ENCODE measurements at places on chromosomes 7 and 10.

DNA sequence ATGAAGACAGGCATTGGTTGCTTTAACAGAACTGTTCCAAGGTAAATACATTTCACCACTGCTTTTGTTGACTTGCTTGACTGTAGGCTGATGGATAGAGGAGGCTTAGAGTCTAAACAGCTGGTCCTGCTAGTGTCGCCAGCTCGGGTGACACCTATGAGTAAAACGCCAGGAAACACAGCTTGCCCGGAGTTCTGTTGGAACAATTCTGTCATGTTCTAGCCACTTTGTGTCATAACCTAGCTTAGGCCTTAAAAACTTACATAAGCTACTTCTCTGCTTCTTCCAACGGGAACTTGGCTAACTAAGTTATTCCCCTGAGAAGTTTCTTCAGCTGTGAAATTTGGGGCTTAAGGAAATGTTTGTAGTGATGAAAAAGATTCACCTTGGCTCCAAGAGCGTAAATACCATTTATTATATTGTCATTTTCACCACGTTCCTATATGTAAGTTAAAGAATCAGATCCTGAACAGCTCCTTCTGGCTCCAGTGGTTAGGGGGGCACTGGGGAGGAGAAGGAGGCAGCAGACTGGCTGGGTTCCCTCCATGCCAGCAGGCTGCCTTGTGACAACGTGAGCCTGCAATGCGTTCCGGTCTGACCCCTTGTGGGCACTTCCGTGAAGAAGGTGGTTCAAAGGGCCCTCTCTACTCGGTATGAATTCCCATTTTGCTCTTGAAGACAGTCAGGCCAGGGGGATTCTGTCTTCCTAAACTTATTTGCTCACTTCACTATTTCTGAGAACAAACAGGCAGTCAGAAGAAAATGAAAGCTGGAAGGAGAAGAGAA, 253.2 kb downstream of the BMPER start:
- no peak for DNase-seq

GRCh38 chr7:86970986-86971385, 88.5 kb downstream of the ELAPOR2 start:
- no peak for DNase-seq

DNA sequence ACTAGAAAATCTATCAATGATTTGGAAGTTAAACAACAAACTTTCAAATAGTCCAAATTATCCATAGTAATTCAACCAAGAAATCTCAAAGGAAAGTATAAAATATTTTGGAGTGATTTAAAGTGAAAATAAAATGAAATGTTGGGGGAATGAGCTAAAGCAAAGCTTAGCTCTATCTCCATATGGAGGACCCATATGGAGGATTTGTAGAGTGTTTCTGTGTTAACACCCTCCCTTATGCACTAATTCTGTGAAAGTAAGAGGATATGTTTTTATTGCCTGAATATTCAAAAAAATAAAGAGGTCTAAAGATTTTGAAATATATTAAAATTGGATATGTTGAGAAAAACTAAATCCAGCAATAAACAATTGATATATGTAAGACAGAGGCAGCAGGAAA, 31.6 kb downstream of the CDC14C start:
- DNase-seq, result no peak

DNA sequence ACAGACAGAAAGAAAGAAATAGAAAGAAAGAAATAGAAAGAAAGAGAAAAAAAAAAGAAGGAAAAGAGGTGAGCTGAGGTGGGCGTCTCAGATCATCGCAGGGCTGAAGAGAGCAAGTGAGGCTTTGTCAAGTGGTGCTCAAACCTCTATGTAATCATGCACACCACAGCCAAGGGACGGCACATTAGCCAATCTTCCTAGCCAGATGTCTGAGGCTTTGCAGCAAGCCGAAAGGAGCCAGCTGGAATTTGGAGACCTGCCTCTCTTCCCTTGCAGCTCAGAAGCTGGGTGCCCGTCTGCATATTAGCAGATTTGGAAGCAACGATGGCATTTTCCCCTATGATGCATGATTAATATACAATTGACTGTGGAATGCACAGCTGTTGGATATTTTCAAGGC, 52.5 kb downstream of the ADRA2A start:
- DNase-seq, result no peak

DNA sequence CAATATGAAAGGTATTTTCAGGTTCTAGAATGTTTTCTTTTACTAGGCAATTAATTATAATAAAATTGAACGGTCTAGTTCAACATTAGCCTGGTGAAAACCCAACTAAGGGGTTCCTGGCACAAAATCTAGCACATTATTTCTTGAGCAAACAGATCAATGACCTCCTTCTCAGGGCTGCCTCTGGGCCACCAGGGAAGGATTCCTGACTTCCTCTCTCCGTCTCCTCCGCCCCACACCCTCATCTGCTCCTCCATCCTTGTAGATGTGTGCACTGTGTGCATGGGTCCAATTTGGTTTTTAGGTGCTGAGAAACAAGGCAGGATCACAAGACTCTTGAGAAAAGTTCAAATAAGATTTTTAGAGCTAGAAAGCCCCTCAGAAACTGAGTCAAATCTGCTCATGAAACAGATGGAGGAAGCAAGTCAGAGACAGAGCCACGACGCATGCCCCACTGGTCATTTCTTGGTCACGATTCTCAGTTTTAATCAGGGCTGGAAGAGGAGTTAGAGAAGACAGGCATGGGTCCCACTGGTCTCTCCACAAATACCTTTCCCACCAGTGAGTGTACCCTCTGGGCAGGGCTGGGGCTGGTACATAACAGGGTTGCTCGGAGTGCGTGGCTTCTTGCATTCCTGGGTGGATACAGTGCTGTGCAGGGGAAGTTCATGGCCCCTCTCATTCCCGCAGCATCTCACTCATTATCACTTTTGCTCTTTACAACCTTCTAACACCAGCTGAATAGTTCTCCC, 3.8 kb downstream of the TRPV6 start:
- DNase-seq, result no peak

DNA sequence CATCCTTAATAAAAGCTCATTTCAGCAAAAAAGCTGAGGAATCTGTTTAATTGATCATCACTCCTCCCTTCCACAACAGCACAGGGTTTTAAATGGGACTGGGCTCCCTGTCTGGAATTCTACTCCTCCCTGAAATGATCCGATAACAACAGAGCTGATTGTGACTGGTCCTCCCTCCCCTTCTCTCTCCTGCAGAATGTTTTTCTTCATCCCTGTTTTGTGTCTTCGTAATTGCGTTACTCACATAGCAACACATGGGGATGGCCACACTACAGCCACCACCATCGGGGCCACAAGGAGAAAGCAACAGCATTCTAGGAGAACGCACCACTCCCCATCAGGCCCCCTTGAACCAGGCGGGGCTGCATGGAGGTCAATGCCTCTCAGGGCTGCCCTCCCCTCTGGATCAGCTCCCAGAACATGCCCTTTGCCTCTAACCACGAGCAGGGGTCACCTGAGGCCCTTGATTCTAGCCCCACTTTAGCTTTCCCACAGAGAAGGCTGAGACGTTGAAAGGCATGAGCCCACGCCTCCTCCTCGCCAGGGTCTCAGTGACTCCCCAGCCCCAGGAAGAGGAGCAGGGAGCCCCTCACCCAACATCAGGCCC, 152.6 kb downstream of the PLXNA4 start:
- DNase-seq, result no peak

DNA sequence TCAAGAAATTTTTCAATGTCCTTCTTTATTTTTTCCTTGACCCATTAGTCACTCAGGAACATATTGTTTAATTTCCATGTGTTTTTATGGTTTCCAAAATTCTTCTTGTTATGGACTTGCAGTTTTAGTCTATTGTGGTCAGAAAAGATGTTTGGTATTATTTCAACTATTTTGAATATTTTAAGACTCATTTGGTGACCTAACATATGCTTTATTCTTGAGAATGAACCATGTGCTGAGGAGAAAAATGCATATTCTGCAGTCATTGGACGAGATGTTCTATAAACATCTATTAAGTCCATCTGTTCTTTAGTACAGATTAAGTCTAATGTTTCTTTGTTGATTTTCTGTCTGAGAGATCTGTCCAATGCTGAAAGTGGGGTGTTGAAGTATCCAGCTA, 42.3 kb upstream of the MDFIC start:
- DNase-seq, result no peak

DNA sequence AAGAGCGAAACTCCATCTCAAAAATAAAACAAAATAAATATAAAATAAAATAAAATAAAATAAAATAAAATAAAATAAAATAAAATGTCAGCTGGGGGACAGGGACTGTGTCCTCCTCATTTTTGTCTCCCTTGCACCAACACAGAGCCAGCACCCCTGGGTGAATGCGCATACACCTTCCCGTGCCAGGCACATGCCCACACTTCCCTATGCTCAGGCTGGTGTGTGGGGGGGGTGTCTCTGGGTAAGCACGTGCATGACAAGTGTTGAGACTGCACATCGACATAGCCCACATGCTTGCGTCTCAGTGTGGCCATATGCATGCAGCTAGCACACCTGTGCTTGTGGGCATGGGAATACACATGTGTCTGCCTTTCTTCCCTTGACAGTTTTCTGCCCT, 24.7 kb upstream of the TLX1 start:
- no peak for DNase-seq
